ENCODE measurements at places on chromosomes 7 and 10.

DNA sequence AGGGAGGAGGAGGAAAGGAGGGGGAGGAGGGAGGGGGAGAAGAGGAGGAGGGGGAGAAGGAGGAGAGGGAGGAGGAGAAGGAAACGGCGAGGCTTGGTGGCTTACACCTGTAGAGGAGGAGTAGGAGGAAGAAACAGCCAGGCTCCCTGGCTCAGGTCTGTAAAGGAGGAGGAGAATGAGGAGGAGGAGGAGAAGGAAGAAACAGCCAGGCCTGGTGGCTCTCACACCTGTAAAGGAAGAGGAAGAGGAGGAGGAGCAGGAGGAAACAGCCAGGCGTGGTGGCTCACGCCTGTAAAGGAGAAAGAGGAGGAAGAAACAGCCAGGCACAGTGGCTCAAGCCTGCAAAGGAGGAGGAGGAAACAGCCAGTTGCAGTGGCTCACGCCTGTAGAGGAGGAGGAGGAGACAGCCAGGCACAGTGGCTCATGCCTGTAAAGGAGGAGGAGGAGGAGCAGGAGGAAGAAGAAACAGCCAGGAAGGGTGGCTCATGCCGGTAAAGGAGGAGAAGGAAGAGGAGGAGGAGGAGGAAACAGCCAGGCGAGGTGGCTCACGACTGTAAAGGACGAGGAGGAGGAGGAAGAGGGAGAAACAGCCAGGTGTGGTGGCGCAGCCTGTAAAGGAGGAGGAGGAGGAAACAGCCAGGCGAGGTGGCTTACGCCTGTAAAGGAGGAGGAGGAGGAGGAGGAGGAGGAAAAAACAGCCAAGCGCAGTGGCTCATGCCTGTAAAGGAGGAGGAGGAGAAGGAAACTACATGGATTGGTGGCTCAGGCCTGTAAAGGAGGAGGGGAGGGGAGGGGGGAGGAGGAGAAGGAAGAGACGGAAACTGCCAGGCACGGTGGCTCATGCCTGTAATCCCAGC is 14.9 kb upstream of the CRCP start:
- peak; percentile 28 for DNase-seq

GRCh38 chr10:108598320-108598695 is 1325.0 kb downstream of the XPNPEP1 start:
- DNase-seq = no peak

DNA sequence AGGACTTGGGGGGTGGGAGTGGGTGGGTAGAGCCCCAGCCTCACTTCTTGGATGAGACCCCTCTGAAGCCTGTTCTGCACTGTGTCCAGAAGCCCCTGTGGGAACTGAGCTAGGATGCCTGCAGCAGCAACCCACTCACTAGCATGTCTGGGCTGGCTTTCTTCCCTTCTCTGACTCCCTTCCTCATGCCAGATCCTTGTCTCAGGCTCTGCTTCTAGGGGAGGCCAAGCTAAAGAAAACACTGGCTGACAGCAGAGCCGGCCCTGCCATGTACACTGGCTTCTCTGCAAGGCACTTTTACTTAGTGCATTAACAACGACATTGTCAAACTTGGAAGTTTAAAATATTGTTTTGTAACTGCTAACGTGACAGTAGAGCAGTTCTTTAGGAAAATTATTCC is 50.2 kb downstream of the ARHGAP22 start:
- DNase-seq = no peak

DNA sequence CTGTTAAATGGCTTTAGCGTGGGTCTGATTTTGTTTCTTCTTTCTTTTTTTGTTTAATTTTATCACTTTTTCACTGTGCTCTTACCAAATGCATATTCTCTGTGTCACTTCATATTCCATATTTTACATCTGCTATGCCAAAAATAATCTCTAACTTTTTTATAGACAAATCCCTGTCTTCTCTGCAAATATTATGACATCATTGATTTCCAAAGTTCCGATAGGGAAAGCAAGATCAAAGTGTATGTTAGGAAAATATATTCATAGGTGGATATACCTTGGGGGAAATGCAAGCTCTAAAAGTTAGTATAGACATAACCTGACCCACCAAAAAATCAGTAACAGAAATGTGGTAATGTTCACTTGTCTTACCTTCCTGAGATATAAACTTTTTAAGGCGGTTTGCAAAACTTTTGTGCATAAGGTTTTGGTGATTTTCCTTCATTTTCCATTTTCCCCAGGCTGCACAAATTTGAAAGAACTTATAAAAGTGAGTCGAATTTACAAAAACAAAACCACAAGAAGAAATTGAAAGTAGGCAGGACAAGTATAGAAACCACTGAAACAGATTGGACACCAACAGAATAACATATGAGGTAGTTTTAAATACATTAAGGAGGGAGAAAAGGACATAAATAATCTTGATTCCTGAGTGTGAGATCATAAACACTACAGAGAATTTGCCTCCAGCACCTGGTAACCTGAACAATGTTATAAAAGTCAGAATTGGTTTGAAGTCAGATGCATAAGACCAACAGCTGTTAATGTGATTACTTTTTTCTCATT is 63.1 kb upstream of the TFEC start:
- DNase-seq = no peak

GRCh38 chr7:112362053-112362650 is 88.1 kb upstream of the IFRD1 start:
- DNase-seq = no peak

- DNase-seq = no peak
Measured at GRCh38 chr10:33193057-33193700, 141.3 kb downstream of the NRP1 start.

- DNase-seq = no peak
Measured at GRCh38 chr10:66627156-66627555, 298.7 kb upstream of the LRRTM3 start.

- DNase-seq = no peak
Measured at GRCh38 chr10:54368984-54369383, 432.0 kb downstream of the PCDH15 start.

GRCh38 chr10:119614686-119615085 is 17.9 kb upstream of the TIAL1 start:
- no peak for DNase-seq

- DNase-seq = no peak
Measured at GRCh38 chr7:150845421-150845861, 6.9 kb upstream of the AOC1 start.

- DNase-seq = no peak
Measured at GRCh38 chr7:676972-677385, 49.5 kb upstream of the DNAAF5 start.

DNA sequence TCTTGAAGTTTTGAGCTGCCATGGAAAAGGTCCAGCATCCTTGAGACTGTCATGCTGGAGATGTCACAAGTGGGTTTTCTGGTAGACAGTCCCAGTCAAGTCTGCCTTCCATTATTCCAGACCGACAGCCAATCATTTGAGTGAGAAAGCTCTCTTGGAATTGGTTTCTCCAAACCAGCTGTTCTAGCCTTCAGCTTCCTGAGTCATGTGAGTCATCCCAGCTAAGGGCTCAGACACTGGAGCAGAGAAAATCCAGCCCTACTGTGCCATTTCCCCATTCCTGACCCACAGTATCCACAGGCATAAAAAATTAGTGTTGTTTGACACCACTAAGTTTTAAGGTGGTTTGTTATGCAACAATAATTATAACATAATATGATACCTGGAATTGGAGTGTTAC is 219.0 kb downstream of the ADRA2A start:
- DNase-seq = no peak

DNA sequence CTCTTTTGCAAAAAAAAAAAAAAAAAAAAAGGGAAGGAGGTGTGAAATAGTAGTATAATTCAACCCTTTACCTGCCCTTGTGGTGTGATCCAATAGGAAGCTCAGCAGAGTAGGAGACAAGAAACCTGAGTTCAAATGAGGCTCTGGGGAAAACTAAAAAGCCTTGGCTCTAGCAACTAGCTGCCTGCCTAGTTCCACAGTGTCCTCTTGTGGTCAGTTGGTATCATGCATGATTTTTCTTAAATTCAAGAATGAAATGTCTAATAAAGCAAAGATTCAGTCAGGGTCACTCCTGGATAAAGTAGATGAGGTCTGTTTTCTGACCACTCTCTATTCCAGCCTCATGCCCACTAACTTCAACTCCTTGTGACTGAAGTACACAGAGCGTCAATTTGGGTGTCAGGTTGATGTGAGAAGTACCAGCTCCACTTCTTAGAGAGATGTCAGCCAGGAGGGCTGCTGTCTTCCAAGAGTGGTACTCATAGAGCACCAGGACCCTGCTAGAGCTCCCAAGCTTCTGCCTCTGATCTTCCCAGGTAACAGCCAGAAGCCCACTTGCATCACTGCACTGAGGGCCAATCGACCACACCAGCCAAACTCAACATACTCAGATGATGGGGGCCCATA is 10.5 kb downstream of the LSM5 start:
- peak; percentile 47 for DNase-seq

- DNase-seq = no peak
Measured at GRCh38 chr7:491958-492713, 27.5 kb downstream of the PDGFA start.

DNA sequence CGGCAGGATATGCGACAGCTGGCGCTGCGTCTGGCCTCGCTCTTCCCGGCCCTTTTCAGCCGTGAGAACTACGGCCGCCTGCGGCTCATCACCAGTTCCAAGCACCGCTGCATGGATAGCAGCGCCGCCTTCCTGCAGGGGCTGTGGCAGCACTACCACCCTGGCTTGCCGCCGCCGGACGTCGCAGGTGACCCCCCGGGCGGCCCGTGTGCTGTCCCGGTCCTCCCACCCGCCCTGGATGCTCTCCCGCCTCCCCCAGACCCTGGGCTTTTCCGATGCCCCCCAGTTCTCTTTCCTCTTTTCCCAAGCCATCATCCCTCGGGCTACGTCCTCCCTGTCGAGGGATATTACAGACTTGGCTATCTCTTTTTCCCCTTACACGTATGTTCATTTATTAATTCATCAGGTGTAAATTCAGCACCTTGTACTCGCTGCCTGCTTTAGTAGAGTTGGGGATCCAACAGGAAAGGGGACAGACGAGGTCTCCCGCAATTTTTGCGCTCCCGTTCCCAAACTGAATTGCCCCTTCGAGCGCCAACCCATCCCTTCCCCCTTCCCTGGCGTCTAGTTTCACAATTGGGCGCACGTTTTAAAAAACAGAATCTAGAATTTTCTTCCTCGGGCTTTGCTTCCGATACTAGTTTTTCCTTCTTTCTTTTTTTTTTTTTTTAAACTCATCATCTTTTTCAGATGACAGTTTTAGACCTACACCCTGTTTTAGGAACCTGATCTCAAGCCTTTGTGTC is 846 bp downstream of the MINPP1 start:
- no peak for DNase-seq

GRCh38 chr7:5420067-5420880 is 3.4 kb downstream of the TNRC18 start:
- DNase-seq = no peak

DNA sequence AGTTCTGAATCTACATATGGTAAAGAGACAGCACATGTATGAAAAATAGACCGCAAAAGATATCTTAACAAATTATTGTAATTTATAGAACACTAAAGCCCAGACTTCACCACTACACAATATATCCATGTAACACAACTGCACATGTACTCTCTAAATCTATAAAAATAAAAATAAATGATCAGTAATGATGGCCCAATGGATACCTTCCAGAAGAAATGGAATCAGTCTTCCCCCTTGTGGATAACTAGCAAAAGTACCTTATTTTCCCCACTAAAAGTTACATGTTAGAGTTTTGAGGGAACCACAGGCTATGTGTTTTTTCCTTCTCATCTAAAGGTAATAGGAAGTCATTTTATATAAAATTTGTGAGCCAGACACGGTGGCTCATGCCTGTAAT is 25.7 kb downstream of the C7orf25 start:
- DNase-seq = no peak

- no peak for DNase-seq
Measured at GRCh38 chr7:156003220-156004162, 191.2 kb upstream of the SHH start.

- no peak for DNase-seq
Measured at GRCh38 chr10:107616031-107616430, 451.5 kb upstream of the SORCS1 start.

DNA sequence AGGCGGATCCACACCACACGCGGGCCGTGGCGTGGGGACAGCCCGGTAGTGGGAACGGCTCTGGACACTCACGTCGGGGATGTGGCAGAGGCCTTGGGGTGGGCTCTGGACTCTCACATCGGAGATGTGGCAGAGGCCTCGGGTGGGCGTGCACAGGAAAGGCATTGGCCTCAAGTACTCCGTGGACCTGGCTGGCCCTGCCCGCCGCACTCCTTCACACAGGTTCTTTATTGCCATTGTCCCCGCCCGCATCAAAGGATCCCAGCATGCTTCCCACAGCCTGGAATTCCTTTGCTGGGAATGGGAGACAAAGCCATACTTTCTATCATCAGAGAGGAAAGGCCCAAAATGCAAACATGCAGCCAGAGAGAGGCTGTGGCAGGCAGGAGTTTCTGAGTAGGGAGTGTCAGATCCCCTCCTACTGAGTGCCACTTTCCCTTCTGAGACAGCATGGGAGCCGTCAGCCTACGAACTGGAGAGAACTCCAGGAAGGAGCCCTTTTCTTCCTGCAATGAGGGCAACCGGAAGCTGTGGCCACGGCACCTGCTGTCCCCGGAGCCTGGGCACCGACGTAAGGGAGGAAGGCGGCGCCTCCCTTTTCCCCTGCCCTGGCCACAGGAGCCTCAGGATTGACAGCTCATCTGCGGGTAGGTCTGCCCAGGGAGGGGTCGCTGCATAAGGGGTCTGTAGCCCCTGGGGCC is 51.5 kb downstream of the RBM17 start:
- DNase-seq = no peak

DNA sequence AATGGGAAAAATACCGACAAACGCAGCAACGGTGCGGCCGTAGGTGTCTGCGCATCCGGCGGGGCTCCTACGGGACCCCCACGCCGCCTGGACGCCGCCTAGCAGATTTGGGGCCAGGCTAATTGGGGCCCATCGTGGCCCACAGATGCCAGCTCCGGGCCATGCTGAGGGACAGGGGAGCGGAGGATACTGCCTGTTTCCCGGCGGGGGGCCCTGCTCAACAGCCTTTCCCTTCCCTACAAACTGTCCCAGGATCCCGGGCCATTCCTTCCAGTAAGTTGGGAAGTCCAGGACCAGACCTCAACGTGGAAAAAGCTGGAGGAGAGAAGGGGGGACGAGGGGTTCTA is 21.7 kb upstream of the GPER1 start:
- DNase-seq = no peak

- no peak for DNase-seq
Measured at GRCh38 chr10:1643161-1643907, 94.0 kb downstream of the ADARB2 start.

- DNase-seq = no peak
Measured at GRCh38 chr7:31036924-31037323, 15.2 kb upstream of the ADCYAP1R1 start.

DNA sequence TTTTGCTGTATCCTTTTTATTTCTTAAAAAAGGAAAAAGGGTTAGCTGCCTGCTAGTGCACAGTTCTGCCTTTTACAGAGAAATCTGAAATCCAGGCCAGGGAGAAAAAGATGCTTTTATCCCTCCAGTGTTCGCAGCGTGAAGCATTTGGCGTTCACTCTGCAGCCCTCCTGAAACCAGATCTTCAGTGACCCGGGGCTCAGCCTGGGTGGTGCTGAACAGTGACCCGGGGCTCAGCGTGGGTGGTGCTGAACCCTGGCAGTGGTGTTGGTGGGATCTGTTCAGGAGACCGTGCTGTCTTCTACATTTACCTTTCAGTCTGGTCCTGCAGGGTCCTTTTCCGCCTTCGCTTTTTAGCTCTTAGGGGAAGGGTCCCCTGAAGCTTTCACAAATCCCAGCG is 164.7 kb upstream of the KLF6 start:
- no peak for DNase-seq

Data from NCI-H524 (cell line).